ENCODE measurements at places on chromosomes 4 and X.

DNA sequence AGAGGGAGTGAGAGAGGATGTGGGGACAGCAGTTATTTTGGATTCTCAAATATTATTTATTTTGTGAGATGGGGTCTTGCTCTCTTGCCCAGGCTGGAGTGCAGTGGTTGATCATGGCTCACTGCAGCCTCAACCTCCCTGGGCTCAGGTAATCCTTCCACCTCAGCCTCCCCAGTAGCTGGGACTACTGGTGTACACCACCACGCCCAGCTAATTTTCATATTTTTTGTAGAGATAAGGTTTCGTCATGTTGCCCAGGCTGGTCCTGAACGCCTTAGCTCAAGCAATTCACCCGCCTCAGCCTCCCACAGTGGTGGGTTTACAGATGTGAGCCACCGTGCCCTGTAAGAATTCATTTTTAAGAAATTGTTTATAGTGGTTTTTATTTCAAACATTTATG is 61.2 kb downstream of the FHDC1 start:
- no peak for DNase-seq

DNA sequence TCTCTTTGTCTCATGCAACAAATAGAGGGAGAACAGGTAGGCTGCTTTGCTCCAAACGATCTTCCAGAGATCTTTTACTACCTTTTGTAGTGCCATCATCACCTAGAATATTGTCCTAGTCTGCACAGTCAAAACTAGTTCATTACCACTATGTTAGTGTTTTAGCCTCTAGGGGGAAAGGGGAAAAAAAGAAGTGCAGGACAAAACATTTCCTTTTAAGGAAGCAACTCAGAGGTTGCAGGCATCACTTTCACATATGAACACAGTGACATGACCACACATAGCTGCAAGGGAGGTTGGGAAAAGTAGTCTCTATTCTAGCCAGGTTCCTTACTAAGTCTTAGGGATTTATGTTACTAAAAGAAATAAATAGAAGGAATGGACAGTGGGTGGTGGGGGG is 39.3 kb upstream of the RAP2C start:
- no peak for DNase-seq

DNA sequence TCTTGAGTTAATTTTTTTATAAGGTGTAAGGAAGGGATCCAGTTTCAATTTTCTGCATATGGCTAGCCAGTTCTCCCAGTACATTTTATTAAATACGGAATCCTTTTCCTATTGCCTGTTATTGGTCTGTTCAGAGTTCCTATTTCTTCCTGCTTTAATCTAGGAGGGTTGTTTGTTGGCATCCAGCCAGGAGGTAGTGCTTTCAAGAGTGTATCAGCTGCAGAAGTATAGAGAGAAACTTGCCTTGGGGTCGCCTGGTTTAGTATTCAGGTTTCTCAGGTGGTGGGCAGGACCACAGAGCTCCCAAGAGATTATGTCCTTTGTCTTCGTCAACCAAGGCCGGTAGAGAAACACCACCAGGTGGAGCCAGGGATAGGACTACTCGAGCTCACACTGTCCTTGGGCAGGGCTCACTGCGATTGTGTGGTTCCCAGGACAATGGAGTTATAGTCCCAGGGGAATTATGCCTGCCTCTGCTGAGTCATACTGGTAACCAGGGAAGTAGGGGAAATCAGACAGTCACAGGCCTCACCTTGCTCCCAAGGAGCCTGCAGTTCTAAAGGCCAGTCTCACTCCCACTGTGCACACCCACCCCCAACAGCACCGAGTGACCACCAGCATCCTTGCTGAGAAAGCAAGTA is 168.1 kb downstream of the VSIG4 start:
- no peak for DNase-seq

DNA sequence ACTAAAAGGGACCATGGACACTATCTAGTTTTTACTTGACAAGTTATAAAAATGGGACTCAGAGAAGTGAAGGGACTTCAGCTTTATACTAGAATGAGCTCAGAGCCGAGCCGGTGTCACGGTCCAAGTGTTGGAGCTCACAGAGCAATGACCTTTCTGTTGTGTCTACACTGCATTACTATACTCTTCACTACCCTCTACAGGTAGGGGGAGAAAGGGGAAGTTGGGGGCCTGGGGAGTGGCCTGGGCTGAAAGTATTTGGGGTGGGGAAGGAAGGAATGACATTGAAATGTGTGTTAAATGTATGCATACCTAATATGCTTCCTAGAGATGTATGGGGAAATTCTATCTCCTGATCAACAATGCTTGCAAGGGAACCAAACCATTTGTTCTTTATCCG is 48.8 kb upstream of the HHIP start:
- no peak for DNase-seq

GRCh38 chrX:110286106-110286505 is 31.8 kb downstream of the AMMECR1 start:
- no peak for DNase-seq

DNA sequence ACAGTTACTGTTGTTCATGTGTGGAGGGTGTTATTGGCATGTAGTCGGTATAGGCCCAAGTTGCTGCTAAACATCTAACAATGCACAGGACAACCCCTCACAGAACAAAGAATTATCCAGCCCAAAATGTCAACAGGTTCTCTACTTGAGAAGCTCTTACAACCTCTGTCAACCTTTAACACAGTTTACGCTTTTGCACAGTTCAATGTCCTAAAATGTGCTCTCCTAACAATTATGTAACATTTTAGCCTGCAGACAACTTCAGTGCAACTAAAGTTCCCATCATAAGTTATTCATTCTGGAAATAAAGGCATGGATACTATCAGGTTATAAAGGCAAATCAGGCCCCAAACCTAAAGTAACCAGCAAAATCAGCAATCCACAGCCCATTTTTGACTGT is 66.2 kb downstream of the ASB9 start:
- no peak for DNase-seq
